Tibial nerve (tissue), 4 donors: ENCODE measurements at places on chromosomes 5 and 9. TPM values are rescaled to one million over a fixed set of nuclear protein-coding genes. Genes with fewer than 3 reads are reported as not detected.
A peak's percentile ranks its signal among the peaks of the same experiment; 100 is the strongest.

- no peaks in the 10 kb centered on the region for H3K36me3 ChIP-seq
- H3K4me3 ChIP-seq: no peak overlapping the region
- no peak for DNase-seq
- peaks cover 13% of the 10 kb centered on the region for H3K4me1 ChIP-seq
Measured at GRCh38 chr5:32612134-32612888, 27.0 kb downstream of the SUB1 start.

DNA sequence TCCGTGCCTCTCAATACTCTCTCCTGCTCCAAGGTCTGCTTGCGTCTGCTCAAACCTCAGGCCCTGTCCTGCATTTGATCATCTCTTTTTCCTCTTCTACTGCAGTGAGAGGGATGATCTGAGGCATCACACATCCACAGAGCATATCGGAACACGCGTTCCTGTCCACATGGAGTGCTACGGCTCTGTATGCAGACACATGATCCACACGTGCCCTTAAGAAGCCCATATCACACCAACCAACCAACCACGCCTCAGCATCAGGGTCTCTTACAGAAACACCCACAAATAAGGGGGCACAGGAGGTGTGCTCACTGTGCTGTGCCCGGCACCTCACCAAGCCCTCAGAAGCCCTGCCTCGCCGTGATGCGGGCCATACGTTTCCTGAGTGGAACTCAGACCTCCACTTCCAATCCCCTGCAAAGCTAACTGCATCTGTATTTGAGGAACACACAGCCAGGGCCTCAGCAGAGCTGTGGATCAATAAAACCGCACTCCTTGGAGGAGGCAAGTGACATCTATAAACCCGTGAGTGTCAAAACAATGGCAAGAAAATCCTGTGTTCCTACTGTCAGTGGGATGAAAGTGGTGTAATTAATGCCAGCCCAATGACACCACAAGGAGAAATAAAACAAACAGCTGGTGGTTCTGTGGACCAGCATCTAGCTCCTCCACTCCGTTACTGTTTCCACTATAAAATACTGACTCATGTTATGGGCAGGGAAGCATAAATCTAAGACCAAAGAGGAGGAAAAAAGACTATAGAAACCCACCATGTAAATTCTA, 40.4 kb downstream of the AK8 start:
- H3K27me3 ChIP-seq: no peaks in the 10 kb centered on the region
- DNase-seq: no peak
- no peak overlapping the region for H3K4me3 ChIP-seq
- H3K4me1 ChIP-seq: no peaks in the 10 kb centered on the region

GRCh38 chr5:141017943-141018342, 33.2 kb upstream of the PCDHB1 start:
- H3K36me3 ChIP-seq: no peaks in the 10 kb centered on the region
- no peaks in the 10 kb centered on the region for H3K4me1 ChIP-seq
- no peak overlapping the region for H3K27ac ChIP-seq
- no peak for DNase-seq

GRCh38 chr5:59337240-59337639, 556.3 kb downstream of the PDE4D start:
- H3K27me3 ChIP-seq: no peaks in the 10 kb centered on the region
- no peaks in the 10 kb centered on the region for H3K36me3 ChIP-seq
- DNase-seq: no peak
- no peak overlapping the region for H3K27ac ChIP-seq

GRCh38 chr5:79133657-79134451, 22.2 kb downstream of the BHMT start:
- H3K4me1 ChIP-seq: peaks cover 3% of the 10 kb centered on the region
- H3K36me3 ChIP-seq: no peaks in the 10 kb centered on the region
- peak overlapping the region; percentile 23 for H3K4me3 ChIP-seq
- H3K27ac ChIP-seq: peak overlapping the region; percentile 78

RAB14 gene
- 36.3 TPM for total RNA-seq

PCDHA5 gene
- total RNA-seq: 0.39 TPM

CATSPER3 gene
- total RNA-seq: 1.3 TPM

SAPCD2 gene
- total RNA-seq: 0.90 TPM

ENTREP1 gene
- total RNA-seq: 4.2 TPM

NOTCH1 gene
- total RNA-seq: 47.7 TPM

WNK2 gene
- 10.8 TPM for total RNA-seq

PCA3 gene
- under 0.01 TPM for total RNA-seq
